Activated CD4-positive, alpha-beta T cell treated with anti-CD3 and anti-CD28 coated beads for 48 hours (primary cell): ENCODE measurements at places on chromosomes 11 and 22.
A peak's percentile ranks its signal among the peaks of the same experiment; 100 is the strongest.

GRCh38 chr11:111550258-111550657 lies 9.7 kb downstream of the LAYN start:
- DNase-seq, result no peak

- DNase-seq, result no peak
Measured at GRCh38 chr11:44028816-44029506, 18.8 kb upstream of the ACCSL start.

DNA sequence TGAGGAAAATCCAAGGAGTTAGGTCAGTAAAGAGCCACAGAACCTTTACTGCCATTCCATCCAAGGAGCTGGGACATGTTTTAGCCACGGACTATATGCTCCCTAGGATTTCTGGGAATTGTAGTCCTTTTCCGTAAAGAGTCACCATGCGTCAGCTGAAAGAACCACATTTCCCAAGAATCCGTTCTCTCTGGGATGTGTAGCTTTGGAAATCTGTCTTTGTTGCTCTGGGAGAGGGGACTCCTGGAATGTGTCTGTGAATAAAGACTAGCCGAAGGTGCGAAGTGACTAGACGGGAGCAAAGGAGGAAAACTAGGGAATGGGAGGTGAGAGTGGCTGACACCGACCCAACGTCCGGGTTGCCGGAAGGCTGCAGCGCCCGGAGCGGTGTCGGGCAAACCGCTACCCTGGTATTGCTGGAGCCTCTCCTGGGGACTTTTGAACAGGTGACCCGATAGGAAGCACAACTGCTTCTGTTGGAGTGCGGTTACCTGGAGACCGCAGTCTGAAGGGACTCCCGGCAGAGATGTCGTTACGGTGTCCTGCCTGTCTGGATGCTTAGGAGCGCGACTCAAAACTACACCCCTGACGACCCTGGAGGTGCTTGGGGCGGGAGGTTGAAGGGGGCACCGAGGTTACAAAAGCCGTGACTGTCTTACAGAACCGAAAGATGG lies at the start of gene IFTAP:
Gene IFTAP (plus strand): TSS at position 187 of the 674 bp plus-strand sequence. CDS start 15,602 bp downstream, outside the sequence.
- peak; percentile 47 for DNase-seq

- DNase-seq, result no peak
Measured at GRCh38 chr22:29265929-29266328, 1.9 kb downstream of the RHBDD3 start.

- DNase-seq, result no peak
Measured at GRCh38 chr11:69394869-69395246, 86.6 kb upstream of the LINC01488 start.

DNA sequence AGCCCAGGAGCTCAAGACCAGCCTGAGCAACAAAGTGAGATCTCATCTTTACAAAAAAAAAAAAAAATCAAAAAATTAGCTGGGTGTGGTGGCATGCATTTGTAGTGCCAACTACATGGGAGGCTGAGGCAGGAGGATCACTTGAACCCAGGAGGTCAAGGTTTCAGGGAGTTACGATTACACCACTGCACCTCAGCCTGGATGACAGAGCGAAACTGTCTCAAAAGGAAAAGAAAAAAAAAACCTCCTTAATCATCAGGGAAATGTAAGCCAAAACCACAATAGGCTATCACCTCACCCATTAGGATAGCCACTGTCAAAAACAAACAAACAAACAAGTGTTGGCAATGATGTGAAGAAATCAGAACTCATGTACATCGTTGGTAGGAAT lies 13.4 kb downstream of the DGCR2 start:
- DNase-seq, result no peak

DNA sequence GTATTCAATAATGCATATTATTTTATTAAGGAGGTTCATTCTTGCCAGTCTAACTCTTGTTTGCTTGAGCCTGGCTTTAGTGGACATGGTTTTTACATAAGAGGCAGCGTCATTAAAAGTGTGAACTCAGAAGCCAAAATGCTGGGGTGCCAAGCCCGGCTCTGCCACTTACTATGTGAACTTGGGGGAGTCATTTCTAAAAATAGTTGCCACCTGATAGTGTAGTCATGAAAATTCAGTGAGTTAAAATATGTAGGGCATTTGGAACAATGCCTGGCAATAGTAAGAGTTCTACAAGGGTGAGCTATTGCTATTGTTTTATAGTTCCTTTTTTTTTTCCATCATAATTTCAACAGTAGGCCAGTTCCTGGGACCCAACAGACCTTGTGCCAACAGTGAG lies 49.9 kb downstream of the TENM4 start:
- DNase-seq, result no peak

DNA sequence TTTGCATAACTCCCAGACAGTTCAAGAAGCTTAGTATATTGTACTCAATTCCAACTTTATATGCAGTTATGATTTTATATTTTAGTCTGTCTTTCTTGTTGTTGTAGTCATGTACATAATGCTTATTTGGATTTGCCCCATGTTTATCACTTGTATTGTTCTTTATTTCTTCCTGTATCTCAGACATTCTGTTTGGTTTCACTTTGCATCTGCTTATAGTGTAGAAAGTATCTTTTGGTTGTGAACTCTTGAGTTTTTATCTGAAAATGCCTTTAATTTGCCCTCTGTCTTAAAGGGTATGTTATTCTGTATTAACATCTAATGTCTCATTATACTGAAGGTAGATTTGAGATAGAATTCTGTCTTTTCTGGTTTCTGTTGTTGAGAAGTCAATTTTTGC lies 275.4 kb downstream of the DYNC2H1 start:
- DNase-seq, result no peak

- no peak for DNase-seq
Measured at GRCh38 chr11:122271137-122271536, 155.1 kb upstream of the BLID start.

DNA sequence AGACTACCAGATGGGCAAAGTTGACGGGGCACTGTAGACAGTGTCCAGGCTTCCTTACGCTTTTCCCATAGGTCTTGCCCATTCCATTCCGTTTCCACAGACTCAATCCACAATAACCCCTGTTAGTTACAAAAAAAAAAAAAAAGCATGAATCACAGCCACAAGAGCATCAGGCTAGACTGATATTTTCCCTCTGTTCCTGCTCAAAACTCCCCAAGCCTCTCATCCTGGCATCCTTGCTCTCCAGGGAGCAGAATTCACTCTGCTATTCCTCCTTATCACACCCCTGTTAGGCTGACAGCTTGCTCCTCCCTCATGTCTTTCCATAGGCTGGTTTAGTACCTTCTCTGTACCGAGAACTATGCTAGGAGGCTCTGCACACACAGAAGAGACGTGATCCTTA lies 42.2 kb downstream of the TMEM123 start:
- no peak for DNase-seq

- DNase-seq, result no peak
Measured at GRCh38 chr11:134843020-134843419, 431.0 kb upstream of the B3GAT1 start.

GRCh38 chr11:63598556-63598955 lies 15.7 kb downstream of the PLAAT3 start:
- DNase-seq, result no peak

GRCh38 chr22:32605576-32605975 lies 131.0 kb downstream of the FBXO7 start:
- DNase-seq, result no peak

GRCh38 chr11:19193916-19194315 lies 7.9 kb downstream of the CSRP3 start:
- no peak for DNase-seq

GRCh38 chr11:132913295-132913694 lies 619.0 kb downstream of the OPCML start:
- DNase-seq, result no peak

DNA sequence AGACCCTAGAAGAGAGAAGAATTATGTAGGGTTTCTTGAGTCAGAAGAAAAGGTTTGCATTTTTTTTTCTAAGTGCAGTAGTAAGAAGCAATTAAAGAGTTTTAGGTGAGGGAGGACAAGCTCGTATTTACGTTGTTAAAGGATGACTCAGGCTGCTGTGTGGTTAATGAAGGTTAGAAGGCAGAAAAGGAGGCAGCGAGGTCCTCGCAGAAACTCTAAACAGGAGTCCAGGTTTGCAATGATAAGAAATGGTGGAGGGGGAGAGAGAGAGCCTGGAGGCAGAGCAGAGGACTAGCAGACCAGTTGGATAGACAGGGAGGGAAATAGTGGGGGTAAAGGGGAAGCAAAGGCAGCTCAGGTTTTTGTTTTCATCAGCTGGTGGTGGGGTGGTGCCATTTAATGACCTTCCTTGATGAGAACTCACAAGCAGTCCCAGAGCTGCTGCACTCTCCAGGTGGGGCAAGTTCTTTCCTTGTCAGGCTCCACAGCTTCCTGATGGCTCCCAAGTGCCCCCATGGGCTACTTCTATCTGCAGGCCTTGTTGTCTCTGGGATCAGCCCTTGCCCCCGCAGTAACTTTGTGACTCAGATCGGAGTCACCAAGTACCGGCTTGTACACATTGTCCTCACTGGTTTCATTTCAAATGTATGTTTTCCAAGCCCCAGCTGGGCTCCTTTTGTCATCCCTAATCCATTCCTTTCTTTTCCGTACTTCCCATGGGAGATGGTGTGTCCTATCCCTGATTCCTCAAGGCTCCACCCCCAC lies 8.3 kb upstream of the INSC start:
- no peak for DNase-seq

GRCh38 chr22:48927591-48927990 lies 900.1 kb downstream of the BRD1 start:
- DNase-seq, result no peak

DNA sequence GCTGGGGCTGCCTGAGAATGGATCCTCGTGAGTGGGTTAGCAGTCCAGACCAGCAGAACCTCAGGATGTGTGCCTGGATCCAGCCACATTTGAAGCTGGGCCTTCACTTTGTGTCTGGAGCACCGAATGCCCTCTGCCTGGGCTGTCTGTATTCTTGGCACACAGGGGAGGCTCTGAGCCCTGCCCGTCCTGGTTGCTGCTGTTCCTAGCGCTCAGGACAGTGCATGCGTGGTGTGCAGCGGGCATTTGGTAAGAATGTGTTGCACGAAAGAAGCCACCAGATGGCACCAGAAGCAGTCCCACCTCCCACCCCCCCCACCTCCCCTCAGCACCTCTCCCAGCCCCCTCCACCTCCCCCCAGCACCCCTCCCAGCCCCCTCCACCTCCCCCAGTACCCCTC lies 4.1 kb upstream of the MAPK11 start:
- DNase-seq, result peak; percentile 65

- DNase-seq, result no peak
Measured at GRCh38 chr22:36433318-36434231, 45.8 kb upstream of the MYH9 start.

- no peak for DNase-seq
Measured at GRCh38 chr11:29634244-29634643, 382.6 kb downstream of the KCNA4 start.

DNA sequence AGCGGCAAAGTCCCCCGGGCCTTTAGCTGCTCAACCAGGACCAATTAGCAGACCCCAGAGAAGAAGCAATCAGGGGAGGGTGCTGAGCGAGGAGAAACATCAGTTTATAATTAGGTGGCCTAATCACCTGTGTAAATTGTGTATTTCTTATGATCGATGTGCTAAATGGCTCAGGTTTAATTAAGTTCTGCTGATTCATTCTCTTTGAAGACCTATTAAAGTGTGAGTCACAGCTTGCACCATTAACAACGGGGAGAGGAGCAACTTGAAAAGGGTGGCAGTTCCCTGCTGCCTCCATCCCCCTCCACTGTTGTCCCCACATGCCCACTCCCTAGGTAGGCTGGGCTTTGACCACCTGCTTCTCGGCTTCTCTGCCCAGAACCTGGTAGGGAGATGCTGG lies 10.7 kb downstream of the ISX start:
- no peak for DNase-seq

GRCh38 chr11:35101223-35101622 lies 37.7 kb upstream of the CD44 start:
- no peak for DNase-seq

- DNase-seq, result peak; percentile 59
Measured at GRCh38 chr11:60972182-60973030, 926 bp downstream of the CD6 start.

- no peak for DNase-seq
Measured at GRCh38 chr22:47083379-47083986, 321.0 kb downstream of the TBC1D22A start.

- no peak for DNase-seq
Measured at GRCh38 chr11:77073328-77074001, 6.7 kb downstream of the CAPN5 start.

DNA sequence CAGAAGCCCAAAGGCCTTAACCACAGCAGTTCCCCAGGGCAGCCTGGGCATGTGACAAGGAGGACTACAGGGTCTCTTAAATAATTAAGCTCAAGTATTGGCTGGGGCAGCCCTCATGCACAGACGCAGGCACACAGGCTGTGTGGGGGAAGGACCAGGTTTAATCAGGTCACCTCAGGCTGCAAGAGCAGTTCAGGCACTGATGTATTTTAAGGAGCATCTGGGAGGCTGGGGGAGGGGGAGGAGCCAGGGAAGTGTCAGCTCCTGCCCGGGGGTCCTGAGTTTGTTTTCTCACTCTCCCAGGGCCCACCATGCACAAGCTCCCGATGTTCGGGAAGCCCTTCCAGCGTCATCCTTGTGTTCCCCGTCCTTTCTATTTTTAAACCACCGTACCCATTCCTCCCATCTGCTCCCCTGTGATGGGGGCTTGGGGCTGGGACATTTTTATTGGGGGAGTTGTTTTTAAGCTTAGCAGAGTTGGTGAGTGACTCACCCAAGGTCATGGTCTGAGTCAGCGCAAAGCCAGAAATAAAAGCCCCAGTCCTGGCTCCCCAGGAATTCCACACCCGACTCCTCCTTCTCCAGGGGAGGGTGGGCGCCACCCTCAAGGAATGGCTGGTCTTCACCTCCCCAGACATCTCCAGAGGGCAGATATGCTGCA lies 2.4 kb downstream of the CSDC2 start:
- DNase-seq, result no peak

DNA sequence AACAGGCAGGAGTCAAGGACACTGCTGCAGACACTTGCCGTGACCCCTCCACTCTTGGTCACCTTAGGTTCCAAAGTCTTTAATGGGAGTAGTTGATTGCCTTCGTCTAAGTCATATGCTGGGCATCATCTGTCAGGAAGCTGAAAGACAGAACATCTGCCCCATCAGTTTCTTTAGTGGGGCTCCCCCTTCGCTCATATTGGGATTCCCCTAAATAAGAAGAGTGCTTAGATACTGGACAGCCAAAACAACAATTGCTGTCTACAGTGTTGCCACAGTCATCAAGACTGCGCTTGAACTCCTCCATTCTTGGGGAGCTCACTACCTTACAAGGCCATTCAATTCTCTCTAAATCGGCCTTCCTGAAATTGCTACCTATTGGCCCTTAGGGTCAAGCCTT lies 58.5 kb downstream of the UBASH3B start:
- no peak for DNase-seq

DNA sequence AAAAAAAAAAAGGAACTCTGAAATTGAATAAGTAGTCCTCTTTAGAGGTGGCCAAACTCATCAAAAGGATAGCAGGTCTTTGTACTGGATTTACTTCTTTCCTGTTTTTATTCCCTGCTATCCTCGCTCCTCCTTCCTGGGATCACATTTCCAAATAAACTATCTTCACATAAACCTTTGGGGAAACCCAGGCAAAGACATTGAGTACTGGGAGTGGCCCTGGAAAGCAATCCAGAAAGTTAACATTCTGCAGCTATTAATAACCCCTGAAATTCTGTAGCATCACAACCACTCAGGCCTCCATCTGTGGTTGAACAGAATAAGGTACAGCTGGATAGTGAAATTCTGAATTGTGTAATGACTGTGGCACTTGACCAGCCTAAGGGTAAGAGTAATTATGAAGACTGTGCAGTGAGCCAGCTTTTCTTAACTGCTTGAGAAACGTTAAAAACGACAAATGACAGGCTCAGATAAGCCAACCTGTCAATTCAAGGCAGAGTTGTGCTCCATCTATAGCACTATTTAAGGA lies 58.8 kb downstream of the ISX start:
- no peak for DNase-seq

GRCh38 chr22:27581236-27581635 lies 220.3 kb downstream of the MN1 start:
- DNase-seq, result no peak

- DNase-seq, result no peak
Measured at GRCh38 chr11:30358536-30358935, 35.6 kb downstream of the ARL14EP start.
